Glomerular endothelial cell (primary cell): ENCODE measurements at places on chromosomes 1 and 21. TPM values are rescaled to one million over a fixed set of nuclear protein-coding genes. Genes with fewer than 3 reads are reported as not detected.

- no peak for DNase-seq
These were observed 362 bp downstream of the ZBTB48 start for GRCh38 chr1:6580119-6580592.

DNA sequence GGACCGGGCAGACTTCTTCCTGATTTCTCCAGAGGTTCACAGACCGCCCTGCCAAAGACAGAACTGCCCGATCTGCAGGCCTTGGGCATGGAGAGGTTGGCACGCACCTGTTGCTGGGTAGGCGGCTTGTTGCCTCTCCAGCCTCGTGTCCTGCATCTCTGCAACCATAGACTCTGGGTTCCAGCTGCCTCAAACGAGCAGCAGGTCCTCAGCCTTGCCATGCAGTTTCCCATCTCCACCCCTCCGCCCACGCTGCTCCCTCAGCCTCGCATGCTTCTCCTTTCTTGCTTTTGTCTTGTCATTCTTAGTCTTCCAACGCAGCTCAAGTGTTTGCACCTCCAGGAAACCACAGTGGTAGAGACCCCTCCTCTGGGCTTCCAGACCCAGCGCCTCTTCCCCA, 126.2 kb downstream of the LACTBL1 start:
- DNase-seq, result no peak

DNA sequence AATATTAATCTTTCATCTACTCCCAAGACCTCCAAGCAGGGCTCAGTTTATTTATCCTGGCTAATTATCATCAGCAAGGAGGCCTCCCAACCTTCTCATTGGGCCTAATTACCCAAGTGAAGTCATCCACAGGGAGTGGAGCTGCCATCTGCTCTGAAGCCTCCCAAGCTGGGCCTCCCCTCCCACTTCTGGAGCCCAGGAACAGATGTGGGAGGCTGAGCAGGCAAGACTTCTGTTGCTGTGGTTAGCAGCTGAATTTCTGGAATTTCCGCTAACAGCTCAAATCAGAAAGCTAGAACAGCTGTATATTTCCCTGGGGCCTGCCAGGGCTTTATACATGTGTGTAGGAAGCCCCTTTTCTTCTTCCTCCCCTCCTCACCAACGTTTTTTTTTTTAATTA, 127.5 kb downstream of the UCK2 start:
- no peak for DNase-seq

The BCL10 gene
- 66.5 and 87.8 TPM in 2 replicates for total RNA-seq

The TDRD10 gene
- 1.6 and 4.3 TPM in 2 replicates for total RNA-seq

The AMPD1 gene
- total RNA-seq, result not detected in 2 replicates

The OR2T11 gene
- not detected in 2 replicates for total RNA-seq

The HAO2 gene
- total RNA-seq, result not detected in 2 replicates

GRCh38 chr1:111213412-111213811, 13.0 kb upstream of the DENND2D start:
- no peak for DNase-seq

The AMY2B gene
- total RNA-seq, result 0.73 and 5.1 TPM in 2 replicates

DNA sequence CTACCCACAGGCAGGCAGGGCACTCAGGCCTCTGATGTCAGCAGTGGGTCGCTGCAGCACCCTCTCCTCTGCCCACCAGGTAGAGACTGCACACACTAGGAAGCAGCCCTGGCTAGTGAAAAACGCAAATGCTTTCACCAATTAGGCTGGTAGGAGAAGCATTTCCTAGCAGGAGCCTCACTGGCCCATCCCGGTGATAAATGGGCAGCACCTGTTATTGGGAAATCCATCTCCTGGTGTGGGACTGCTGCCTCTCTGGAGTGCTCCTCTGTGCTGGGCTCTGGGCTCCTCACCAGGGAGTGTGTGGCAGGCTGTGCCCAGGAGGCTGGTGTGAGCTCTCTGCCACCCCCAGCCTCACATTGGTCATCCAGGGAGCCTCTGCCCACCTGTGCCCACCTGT, 28.6 kb downstream of the LRP8 start:
- DNase-seq, result no peak

The ARHGEF16 gene
- total RNA-seq, result 1.5 TPM in 2 replicates

The FAM72A gene
- 3.9 and 5.3 TPM in 2 replicates for total RNA-seq

The NSL1 gene
- total RNA-seq, result 25.8 and 26.2 TPM in 2 replicates

The GPR153 gene
- total RNA-seq, result 4.3 and 4.7 TPM in 2 replicates

GRCh38 chr1:40796939-40797667, 13.5 kb downstream of the KCNQ4 start:
- no peak for DNase-seq

The OR10K1 gene
- not detected in 2 replicates for total RNA-seq

The TFF1 gene
- total RNA-seq, result not detected in 2 replicates

The TINAGL1 gene
- total RNA-seq, result 286 and 412 TPM in 2 replicates

GRCh38 chr1:51675177-51675780, 58.4 kb downstream of the OSBPL9 start:
- DNase-seq, result no peak

GRCh38 chr1:13794231-13795187, 94.5 kb downstream of the PRDM2 start:
- no peak for DNase-seq

GRCh38 chr1:246583448-246584185, 17.4 kb downstream of the CNST start:
- DNase-seq, result no peak

GRCh38 chr1:224592636-224593582, 23.2 kb upstream of the CNIH3 start:
- DNase-seq, result no peak

The RCAN3 gene
- 3.7 and 7.4 TPM in 2 replicates for total RNA-seq

DNA sequence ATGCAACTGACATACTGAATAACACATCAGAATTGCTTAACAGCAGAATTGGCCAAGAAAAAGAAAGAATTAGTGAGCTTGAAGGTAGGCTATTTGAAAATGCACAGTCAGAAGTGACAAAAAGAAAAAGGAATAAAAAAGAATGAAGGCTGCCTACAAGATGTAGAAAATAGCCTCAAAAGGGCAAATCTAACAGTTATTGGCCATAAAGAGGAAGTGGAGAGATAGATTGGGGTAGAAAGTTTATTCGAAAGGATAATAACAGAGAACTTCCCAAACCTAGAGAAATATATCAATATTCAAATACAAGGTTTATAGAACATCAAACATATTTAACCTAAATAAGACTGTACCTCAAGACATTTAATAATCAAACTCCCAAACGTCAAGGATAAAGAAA, 67.5 kb downstream of the ATP6V1G3 start:
- DNase-seq, result no peak

GRCh38 chr1:9655836-9656235, 4.3 kb downstream of the PIK3CD start:
- no peak for DNase-seq

- DNase-seq, result no peak
These were observed 3.9 kb upstream of the VPS72 start for GRCh38 chr1:151193856-151194255.

DNA sequence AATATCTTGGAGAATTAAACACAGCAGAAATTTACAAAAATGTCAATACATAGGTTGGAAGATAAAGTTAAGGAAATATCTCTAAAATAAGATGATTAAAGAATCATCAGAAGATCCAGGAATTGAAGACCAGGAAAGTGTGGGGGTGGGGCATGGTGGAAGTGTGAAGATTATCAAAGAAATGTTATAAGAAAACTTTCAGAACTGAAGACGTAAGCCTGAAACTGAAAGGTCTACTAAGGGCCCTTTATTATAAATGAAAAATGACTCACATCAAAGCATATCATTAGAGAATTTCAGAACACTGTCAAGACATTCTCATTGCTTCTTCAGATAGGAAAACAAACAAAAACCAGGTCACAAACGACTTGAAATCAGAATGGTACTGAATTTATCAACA, 92.4 kb upstream of the DPT start:
- DNase-seq, result no peak
